ENCODE measurements at places on chromosomes 16 and 17.
A peak's percentile ranks its signal among the peaks of the same experiment; 100 is the strongest.

GRCh38 chr17:353213-353837 is 718 bp upstream of the RPH3AL start:
- DNase-seq, result no peak

- DNase-seq, result no peak
These were observed 49.1 kb downstream of the GRB2 start for GRCh38 chr17:75356260-75356937.

GRCh38 chr16:58548378-58548777 is 33.1 kb downstream of the SETD6 start:
- no peak for DNase-seq

DNA sequence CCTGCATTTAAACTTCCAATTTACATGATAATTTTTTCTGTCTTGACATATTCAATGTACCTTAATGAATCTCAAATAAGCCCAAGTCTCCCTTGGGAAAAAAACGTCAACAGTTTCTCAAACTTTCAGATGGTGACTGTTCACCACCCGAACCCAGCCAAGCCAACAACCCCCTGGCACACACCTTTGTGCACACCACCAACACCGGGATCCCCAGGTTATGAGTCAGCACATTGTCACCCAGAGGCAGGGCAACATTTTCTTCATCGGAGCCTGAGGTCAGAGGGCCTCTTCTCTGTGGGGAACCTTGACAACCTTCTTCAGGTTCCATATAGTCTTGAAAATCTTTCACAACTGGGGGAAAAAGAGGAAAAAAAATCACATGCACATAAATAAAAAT is 15.5 kb downstream of the DYNC1LI2 start:
- DNase-seq, result no peak

DNA sequence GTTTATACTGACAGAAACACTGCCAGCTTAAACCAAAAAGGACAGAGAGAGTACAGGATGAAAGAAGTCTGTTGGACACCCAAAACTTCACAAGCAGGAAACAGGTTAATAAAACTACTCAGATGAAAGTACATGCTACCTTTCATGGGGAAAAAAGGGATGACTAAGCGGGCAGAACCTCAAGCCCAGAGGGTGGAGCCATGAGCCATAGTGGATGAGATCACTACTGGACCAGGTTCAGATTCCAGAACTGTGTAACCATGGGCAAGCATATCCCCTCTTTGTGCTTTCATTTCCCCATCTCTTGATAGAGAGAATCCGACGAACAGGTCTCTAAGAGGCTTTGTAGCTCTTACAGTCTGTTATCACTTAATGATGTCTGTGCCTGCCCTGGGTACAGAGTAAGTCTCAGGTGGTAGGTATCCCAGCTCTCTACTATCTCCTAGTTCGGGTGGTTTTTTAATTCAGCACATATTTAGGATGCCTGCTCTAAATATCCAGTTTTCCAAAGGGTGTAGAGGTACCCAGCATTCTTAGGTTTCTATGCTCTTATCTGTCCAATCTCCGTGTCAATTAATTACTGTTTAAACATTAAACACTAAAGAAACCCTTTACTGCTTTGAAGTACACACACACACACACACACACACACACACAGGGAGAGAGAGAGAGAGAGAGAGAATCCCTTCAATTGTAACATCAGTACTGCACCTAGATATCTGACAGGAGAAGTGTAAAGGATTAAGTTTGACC is 206.7 kb downstream of the ZNF423 start:
- DNase-seq, result no peak

DNA sequence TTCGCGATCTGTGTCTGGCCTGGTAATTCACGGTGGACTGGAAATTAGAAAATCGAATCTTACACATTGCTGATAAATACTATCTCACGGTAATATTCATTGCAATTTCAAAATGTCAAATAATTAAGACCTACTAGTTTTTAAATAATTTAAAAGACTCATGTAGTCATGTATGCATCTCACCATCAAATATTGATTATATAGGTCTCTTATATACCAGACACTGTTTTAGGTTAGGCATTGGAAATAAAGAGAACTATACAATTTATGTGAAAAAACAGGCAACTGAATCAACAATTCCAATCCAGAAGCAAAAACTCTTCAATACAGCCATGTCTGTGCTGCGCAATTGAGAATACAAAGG is 7.5 kb upstream of the PIRT start:
- DNase-seq, result no peak

DNA sequence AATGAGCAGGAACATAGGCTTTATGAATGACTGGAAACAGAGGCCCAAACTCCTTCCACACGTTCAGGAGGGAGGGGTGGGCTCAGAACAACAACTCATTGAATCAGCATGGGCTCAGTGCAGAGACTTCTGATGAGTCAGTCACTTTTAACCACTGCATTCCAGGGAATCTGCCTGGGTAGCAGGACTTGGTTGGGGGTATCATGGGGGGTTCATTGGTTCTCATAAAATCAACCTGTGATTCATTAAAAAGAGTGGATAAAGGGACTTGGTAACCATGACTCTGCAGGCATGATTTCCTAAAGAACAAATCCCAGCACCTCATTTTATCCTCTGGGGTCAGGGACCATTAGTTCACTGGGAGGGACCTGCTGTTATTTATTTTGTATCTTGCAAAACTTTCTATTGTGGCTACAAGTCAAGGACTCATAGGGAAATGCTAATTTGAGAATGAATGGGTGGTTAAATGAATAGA is 13.8 kb downstream of the ITGB3 start:
- no peak for DNase-seq

DNA sequence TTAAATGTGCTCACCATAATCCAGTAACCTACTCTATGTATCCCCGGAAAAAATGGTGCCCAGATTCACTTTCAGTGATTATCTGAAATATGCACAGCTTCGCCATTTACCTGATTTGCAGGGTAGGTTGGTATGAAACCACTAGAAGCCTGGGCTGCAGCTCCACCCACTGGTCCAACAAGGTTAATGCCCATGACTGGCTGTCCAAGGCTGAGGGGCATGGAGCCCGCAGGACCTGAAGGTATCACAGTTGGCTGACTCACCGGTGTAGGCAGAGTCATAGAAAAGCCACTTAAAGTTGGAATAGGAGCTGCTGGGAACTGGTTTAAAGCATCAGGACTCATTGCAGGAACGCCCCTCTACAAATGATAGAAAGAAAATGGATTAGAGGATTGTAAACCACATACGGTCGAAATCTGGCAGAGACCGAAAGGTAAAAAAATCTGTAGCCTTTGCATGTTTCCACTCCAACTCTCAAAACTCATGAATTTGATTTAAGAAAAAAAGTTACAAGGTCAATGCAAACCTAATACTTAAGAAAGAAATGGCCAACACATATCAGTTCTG is 38.6 kb downstream of the SYNRG start:
- no peak for DNase-seq

DNA sequence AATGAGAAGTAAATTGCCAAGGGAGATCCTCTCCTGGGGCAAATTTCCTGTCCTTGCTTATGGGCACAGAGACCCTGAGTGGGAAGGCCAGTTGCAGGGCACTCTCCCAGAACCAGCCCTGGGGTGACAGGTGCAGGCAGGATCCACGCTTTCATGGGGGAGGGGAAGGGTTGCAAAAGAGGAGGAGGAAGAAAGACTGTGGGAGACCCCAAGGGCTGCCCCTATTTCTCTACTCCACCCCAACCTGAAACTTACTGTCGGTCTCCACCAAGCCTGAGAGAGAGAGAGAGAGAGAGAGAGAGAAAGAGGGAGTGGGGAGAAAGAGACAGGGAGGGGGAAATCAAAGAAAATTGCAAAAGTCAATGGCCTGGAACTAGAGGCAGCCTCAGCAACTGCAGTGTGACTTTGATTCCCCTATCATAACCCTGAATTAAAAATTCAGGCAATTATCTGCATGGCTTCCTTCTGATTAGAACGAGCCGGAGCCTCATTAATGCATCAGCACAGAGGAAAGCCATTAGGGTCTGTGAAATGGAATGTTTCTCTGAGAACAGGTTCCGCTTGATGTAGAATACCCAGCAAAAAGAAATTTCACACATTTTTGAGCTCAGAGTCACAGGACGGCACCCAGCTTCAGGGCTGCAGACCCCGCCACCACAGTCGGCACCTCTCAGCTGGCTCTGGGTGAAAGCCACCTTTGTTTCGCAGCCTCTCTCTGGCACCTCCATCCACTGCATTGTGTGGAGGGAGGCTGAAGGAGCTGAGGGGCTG is 45.1 kb upstream of the HNF1B start:
- DNase-seq, result no peak

GRCh38 chr16:8254405-8254804 is 335.9 kb downstream of the TMEM114 start:
- no peak for DNase-seq

GRCh38 chr17:40323391-40324381 is 14.7 kb downstream of the RARA start:
- DNase-seq, result no peak

DNA sequence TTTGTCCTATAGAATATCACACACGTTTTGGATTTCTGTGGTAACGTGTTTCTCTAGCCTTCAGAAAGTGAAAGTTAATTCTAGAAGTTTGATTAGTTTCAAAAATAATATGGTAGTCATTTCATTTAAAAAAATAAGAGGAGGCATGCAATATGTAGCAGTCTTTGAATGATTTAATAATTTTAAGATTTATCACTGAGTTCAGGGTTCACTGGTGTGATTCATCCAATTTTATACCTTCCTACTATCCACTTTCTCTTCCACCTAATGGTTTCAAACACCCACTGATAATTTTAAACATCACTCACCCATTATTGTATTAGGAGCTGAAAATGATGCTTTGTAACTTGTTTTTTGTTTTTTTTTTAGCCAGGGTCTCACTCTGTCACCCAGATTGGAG is 42.3 kb downstream of the CMC2 start:
- no peak for DNase-seq

GRCh38 chr16:84232060-84232459 is 7.8 kb downstream of the KCNG4 start:
- no peak for DNase-seq

DNA sequence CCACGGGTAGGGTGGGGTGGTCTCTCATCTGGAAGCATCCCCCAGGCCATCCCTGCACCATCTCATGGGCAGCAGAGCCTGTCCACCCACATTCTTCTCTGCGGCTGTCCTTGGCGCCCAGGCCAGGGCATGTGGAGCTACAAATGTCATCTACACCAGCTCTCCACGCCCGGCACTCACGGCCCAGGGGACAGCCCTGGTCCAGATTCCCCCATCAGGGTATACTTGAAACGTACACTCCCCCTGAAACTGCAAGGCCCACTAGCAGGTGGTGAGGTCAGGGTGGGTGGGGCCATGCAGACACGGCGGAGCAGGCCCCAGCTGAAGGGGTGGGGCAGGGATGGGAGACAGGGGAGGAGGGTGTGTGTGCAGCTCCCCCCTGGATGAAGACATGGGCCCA is 3.2 kb upstream of the SOX8 start:
- DNase-seq, result no peak

DNA sequence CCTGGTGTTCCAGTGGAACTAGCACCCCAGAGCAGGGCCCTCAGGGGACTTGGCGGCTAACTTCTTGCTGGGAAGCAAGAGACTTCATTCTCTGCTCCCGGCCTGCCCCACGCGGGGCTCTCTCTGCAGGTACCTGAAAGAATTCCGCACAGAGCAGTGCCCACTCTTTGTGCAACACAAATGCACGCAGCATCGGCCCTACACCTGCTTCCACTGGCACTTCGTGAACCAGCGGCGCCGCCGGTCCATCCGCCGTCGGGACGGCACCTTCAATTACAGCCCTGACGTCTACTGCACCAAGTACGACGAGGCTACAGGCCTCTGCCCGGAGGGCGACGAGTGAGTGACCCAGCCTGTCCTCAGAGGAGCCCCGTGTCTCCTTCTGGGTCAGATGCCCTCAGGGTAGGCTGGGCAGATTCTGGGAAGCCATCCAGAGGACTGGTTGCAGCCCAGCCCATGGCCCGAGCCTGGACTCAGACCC is 25.1 kb downstream of the UNK start:
- DNase-seq, result no peak

- no peak for DNase-seq
These were observed 8.9 kb downstream of the PROCA1 start for GRCh38 chr17:28702752-28703150.

DNA sequence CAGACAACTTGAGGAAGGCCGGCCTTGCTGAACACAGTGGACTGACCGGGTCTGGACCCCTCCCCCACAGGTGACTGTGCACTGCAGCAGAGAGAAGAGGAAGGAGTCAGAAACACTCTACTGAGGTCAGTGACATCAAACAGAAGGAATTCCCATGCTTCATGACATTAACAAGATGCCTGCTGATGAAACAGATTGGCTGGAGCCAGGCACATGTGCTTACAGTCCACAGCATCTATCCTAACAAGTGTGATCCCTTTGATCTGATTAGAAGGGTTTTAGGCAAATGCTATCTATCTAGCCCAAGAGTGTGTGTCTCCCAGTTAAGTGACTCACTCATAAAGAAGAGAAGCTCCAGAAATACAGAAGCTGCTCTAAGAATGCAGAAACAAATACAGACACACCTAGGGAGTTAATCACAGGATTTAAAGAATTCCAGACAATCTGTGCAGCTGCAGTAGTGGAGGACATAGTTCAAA is 90.2 kb downstream of the SYCE1L start:
- DNase-seq, result no peak

DNA sequence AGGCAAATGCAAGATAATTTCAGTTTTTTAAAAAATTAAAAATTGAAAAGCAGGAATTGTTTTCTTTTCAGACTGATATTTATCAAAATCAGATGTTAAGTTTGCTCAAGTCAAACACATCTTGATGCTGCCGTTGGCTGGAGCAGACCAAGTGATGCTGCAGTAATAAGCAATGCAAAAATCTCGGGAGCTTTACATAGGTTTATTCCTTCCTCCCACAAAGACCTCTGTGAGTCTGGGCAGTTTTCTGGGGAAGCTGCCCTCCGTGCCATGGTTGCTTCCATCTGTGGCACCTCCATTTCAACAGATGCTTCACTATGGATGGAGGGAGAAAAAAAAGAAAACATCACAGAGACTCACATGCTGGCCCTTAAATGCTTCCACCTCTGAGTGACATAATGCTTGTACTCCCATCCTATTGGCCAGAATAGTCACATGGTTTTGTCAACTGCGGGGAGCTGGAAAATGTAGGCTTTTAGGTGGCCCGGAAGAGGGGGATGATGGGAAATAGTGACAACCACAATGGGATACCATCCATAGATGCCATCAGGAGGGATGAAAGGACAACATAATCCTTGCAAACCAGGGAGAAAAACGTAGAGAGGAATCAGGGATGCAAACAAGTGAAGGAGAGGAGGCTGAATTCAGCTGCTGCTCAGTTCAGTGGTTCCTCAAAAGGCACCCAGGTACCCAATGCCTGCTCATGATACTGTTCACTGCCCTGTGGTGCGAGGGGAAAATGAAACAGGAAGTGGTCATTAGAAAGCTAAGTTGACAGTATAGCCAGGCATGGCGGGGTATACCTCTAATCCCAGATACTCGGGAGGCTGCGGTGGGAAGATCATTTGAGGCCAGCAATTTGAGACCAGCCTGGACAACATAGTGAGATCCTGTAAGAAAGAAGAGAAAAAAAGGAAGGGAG is 13.5 kb upstream of the ERCC4 start:
- no peak for DNase-seq

- peak; percentile 70 for DNase-seq
These were observed 870 bp upstream of the ITGA3 start for GRCh38 chr17:50055055-50055425.

All from SHP77 treated with DMSO at 0.1 percent for 48 hours (cell line).